Hepatocyte (in vitro differentiated cells): ENCODE measurements at places on chromosomes 13 and 19. TPM values are rescaled to one million over a fixed set of nuclear protein-coding genes. Genes with fewer than 3 reads are reported as not detected.
A peak's percentile ranks its signal among the peaks of the same experiment; 100 is the strongest.

DNA sequence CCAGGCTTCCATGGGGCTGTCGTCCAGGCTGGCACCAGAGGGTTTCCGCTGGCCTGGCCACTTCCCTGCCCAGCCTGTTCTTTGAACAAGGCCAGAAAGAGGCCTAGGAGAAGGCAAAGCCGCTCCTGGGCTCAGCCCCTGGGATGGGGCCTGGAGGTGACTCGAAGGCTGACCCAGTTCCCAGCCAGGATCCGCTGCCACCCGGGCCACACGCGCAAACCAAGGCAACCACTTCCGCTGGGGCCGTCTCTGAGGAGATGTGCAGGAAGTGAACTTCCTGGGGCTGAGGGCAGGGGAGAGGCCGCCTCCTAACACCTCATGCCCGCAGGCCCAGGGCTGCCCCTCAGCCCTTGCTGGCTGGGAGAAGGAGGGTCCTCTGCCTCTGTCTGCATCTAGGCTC, 15.2 kb downstream of the PLEKHF1 start:
- no peaks in the 10 kb centered on the region for H3K27me3 ChIP-seq
- DNase-seq, result no peak
- H3K4me1 ChIP-seq, result no peaks in the 10 kb centered on the region
- H3K4me3 ChIP-seq, result no peak overlapping the region
- H3K36me3 ChIP-seq, result no peaks in the 10 kb centered on the region

DNA sequence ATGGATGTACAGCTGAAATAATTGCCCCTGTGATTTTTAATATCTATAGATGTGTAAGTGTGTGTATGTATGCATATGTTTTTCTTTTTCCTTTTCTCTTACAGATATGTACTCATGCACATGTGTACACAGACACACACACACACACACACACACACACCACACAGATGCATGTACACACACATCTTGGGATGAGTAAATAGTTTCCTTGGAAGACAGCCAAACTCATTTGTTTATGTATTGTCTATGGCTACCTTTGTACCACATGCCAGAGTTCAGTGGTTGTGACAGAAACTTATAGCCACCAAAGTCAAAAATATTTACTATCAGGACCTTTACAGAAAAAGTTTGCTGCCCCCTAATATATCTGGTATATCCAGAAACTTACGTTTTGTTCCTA, 192.6 kb downstream of the MAB21L1 start:
- H3K27ac ChIP-seq, result no peak overlapping the region
- H3K4me3 ChIP-seq, result no peak overlapping the region
- no peaks in the 10 kb centered on the region for H3K27me3 ChIP-seq
- H3K36me3 ChIP-seq, result no peaks in the 10 kb centered on the region
- H3K4me1 ChIP-seq, result no peaks in the 10 kb centered on the region
- peak; percentile 50 for DNase-seq

- DNase-seq, result no peak
- no peak overlapping the region for H3K4me3 ChIP-seq
- H3K4me1 ChIP-seq, result no peaks in the 10 kb centered on the region
- no peak overlapping the region for H3K27ac ChIP-seq
- H3K36me3 ChIP-seq, result no peaks in the 10 kb centered on the region
Observed at GRCh38 chr19:5071579-5071978, 102.7 kb downstream of the KDM4B start.

SLC1A6 gene
- 4.6 and 7.1 TPM in 2 replicates for polyA plus RNA-seq

GRCh38 chr13:93771227-93771626, 544.6 kb downstream of the GPC6 start:
- H3K4me1 ChIP-seq, result peaks cover 26% of the 10 kb centered on the region
- H3K4me3 ChIP-seq, result no peak overlapping the region
- H3K27me3 ChIP-seq, result no peaks in the 10 kb centered on the region
- no peaks in the 10 kb centered on the region for H3K36me3 ChIP-seq

- peak; percentile 95 for DNase-seq
- no peaks in the 10 kb centered on the region for H3K36me3 ChIP-seq
- H3K27ac ChIP-seq, result peak overlapping the region; percentile 98
- peaks cover 30% of the 10 kb centered on the region for H3K4me1 ChIP-seq
Observed at GRCh38 chr19:53868892-53869804, 1.5 kb downstream of the MYADM start.

DNA sequence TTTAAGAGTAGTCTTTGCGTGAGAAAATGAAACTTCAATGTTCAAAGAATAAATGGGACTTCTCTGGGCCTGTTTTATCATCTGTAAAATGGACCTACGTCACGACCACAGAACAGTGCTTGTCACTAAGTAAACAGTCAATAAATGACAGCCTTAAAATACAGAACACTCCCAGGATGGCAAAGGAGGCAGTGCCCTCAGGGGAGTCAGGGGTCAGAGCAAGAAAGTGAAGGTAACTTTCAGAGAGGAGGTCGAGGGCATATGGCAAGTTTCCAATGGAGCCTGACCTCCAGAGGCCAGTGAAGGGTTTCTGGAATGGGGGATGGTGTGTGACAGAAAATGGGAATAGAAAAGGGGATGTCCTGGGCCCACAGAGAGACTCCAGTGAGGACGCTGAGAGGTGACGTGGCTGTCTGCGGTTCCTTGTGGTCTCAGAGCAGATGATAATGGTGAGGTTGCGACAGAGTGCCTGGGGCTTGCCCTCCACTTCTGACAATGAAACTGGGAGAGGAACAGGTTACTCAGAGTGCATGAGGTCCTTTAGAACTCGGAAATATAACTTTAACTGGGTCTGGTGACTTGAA, 91.8 kb downstream of the UBL3 start:
- H3K4me3 ChIP-seq, result no peak overlapping the region
- H3K27me3 ChIP-seq, result no peaks in the 10 kb centered on the region
- no peaks in the 10 kb centered on the region for H3K36me3 ChIP-seq

- H3K4me1 ChIP-seq, result no peaks in the 10 kb centered on the region
- H3K4me3 ChIP-seq, result no peak overlapping the region
- H3K36me3 ChIP-seq, result no peaks in the 10 kb centered on the region
- H3K27me3 ChIP-seq, result no peaks in the 10 kb centered on the region
Observed at GRCh38 chr13:103523858-103524257, 457.6 kb upstream of the SLC10A2 start.

GRCh38 chr19:8075158-8076074, 22.9 kb downstream of the CCL25 start:
- DNase-seq, result no peak
- H3K36me3 ChIP-seq, result no peaks in the 10 kb centered on the region
- no peak overlapping the region for H3K4me3 ChIP-seq
- no peaks in the 10 kb centered on the region for H3K4me1 ChIP-seq
- no peaks in the 10 kb centered on the region for H3K27me3 ChIP-seq

- no peaks in the 10 kb centered on the region for H3K27me3 ChIP-seq
- no peaks in the 10 kb centered on the region for H3K4me1 ChIP-seq
- no peak overlapping the region for H3K27ac ChIP-seq
- no peak overlapping the region for H3K4me3 ChIP-seq
- peak; percentile 52 for DNase-seq
- H3K36me3 ChIP-seq, result no peaks in the 10 kb centered on the region
Observed at GRCh38 chr19:10001899-10002298, 8.4 kb downstream of the COL5A3 start.

DNA sequence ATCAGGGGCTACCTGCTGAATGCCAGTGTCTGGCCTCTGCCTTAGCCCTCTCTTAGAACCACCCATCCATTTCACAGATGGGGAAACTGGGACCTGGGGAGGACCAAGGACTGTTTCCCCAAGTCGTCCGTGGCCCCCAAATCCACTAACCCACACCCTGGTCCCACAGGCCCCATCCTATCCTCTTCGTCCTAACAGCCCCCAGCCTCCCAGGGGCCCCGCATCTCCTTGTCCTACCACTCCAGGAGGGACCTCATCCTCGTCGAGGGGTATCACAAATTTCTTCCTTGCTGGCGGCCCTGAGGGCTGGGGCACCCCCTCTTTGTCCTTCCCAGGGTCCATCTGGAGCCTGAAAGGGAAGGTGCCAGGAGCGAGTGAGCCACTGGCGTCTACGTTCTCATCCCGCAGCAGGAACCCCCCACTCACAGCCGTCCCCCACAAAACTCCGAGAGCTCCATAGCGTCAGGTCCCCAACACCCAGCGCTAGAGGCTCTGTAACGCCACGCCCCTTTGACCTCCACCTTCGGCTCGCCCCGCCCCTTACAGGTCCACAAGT, 606 bp downstream of the ERCC1 start:
- peak overlapping the region; percentile 8 for H3K4me3 ChIP-seq
- H3K27ac ChIP-seq, result peak overlapping the region; percentile 94
- H3K27me3 ChIP-seq, result no peaks in the 10 kb centered on the region
- no peaks in the 10 kb centered on the region for H3K36me3 ChIP-seq

- DNase-seq, result no peak
- peaks cover under 1% of the 10 kb centered on the region for H3K4me1 ChIP-seq
- H3K36me3 ChIP-seq, result no peaks in the 10 kb centered on the region
- H3K4me3 ChIP-seq, result no peak overlapping the region
- no peaks in the 10 kb centered on the region for H3K27me3 ChIP-seq
Observed at GRCh38 chr19:13790354-13790753, 4.9 kb upstream of the ZSWIM4 start.

DNA sequence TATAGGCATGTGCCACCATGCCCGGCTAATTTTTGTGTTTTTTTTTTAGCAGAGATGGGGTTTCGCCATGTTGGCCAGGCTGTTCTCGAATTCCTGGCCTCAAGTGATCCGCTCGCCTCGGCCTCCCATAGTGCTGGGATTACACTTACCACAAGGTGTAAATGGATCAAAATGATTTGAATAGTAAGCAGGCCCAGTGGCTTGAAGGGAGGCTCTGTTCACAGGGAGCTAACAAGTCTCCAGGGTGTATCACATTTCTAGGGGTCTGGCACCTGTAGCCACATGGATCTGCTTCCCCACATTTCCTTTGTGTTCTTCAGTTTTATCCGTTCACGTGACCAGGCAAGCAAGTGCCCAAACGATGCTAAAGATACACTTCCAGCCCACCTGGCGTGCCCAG, 13.5 kb upstream of the CNFN start:
- DNase-seq, result no peak
- H3K4me1 ChIP-seq, result no peaks in the 10 kb centered on the region
- no peaks in the 10 kb centered on the region for H3K36me3 ChIP-seq
- no peak overlapping the region for H3K27ac ChIP-seq

DNA sequence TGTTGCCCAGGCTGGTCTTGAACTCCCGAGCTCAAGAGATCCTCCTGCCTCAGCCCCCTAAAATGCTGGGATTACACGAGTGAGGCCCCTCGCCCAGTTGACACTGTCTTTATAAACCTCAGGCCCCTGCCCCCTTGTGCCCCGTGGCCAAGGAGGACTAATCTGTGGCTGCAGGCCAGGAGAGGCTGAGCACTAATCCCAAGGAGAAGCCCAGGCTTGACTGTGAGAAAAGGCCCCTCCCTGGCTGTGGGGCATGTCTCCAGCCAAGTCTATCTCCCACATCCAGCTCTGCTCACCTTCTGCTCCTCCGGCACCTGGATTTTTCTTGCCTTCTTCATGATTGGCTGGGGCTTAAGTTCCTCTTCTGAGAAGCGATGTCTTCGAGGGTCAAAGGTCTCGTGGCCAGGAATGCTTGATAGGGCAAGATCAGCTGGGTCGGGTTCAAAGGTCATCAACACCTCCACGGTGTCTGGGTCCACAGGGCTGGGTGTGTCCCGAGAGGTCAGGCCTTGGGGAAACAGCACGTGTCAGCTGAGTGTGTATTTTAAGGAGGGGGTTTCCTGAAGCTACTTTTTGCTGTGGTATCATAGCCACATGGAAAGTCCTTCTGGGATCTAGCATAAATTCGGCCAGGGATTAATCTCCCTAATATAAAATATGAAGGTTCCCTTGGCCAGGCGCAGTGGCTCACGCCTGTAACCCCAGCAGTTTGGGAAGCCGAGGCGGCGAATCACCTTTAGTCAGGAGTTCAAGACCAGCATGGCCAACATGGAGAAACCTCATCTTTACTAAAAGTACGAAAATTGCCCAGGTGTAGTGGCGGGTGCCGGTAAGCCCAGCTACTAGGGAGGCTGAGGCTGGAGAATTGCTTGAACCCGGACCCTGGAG, 3.8 kb downstream of the DBP start:
- peak overlapping the region; percentile 44 for H3K27ac ChIP-seq
- H3K36me3 ChIP-seq, result no peaks in the 10 kb centered on the region
- peak; percentile 54 for DNase-seq
- no peak overlapping the region for H3K4me3 ChIP-seq
- no peaks in the 10 kb centered on the region for H3K27me3 ChIP-seq
- peaks cover 37% of the 10 kb centered on the region for H3K4me1 ChIP-seq

DNA sequence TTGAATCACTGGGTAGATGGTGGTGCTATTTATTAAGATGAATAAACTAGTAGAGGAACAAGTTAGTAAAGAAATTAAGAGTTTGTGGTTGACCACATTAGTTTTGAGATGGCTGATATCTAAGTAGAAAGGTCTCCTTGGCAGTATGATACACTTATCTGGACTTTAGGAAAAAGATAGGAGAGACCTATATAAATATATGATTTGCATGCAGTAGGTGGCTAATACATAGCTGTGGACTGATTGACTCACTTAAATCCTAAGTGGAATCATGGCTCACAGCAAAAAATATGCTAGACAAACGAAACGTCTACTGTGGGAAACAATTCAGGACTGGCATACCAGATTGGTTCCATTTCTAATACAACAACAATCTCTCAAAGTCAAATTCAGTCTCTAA, 92.0 kb downstream of the CAB39L start:
- H3K36me3 ChIP-seq, result no peaks in the 10 kb centered on the region
- H3K27ac ChIP-seq, result no peak overlapping the region
- DNase-seq, result no peak
- H3K27me3 ChIP-seq, result no peaks in the 10 kb centered on the region
- H3K4me1 ChIP-seq, result no peaks in the 10 kb centered on the region
- no peak overlapping the region for H3K4me3 ChIP-seq

ZNF606 gene
- 17.6 and 26.0 TPM in 2 replicates for polyA plus RNA-seq

PLPPR3 gene
- 11.4 and 11.7 TPM in 2 replicates for polyA plus RNA-seq

GRCh38 chr13:32636711-32637110, 50.5 kb downstream of the PDS5B start:
- H3K27me3 ChIP-seq, result no peaks in the 10 kb centered on the region
- H3K4me1 ChIP-seq, result no peaks in the 10 kb centered on the region
- no peak overlapping the region for H3K27ac ChIP-seq
- H3K4me3 ChIP-seq, result no peak overlapping the region

COL4A1 gene
- 138 and 140 TPM in 2 replicates for polyA plus RNA-seq

- no peaks in the 10 kb centered on the region for H3K4me1 ChIP-seq
- no peak overlapping the region for H3K4me3 ChIP-seq
- no peaks in the 10 kb centered on the region for H3K27me3 ChIP-seq
- no peaks in the 10 kb centered on the region for H3K36me3 ChIP-seq
- peak overlapping the region; percentile 51 for H3K27ac ChIP-seq
- no peak for DNase-seq
Observed at GRCh38 chr13:75691183-75691582, 55.1 kb downstream of the LMO7 start.

GRCh38 chr19:8320564-8321066, 560 bp downstream of the NDUFA7 start:
- peak overlapping the region; percentile 94 for H3K4me3 ChIP-seq
- H3K27ac ChIP-seq, result peak overlapping the region; percentile 92
- peak; percentile 38 for DNase-seq
- no peaks in the 10 kb centered on the region for H3K27me3 ChIP-seq
- H3K36me3 ChIP-seq, result no peaks in the 10 kb centered on the region

DNA sequence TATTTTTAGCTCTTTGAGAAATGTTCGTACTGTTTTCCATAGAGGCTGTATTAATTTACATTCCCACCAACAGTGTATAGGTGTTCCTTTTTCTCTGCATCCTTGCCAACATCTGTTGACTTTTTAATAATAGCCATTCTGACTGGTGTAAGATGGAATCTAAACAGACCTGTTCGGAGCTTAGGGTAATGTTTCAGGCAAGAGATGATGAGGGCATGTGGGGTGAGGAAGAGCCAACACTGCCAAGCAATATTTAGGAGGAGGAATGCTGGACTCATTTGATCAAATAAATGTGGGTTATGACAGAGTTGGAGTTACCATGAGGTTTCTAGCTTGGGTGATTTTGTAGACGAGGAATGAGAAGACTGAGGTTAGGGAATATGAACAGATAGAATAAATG, 382.9 kb downstream of the KLF12 start:
- H3K4me1 ChIP-seq, result no peaks in the 10 kb centered on the region
- no peak for DNase-seq
- H3K27me3 ChIP-seq, result no peaks in the 10 kb centered on the region
- H3K4me3 ChIP-seq, result no peak overlapping the region
- H3K36me3 ChIP-seq, result no peaks in the 10 kb centered on the region
- no peak overlapping the region for H3K27ac ChIP-seq

CGB5 gene
- 0.22 and 1.2 TPM in 2 replicates for polyA plus RNA-seq
